ENCODE measurements at places on chromosomes 7 and 10.
A peak's percentile ranks its signal among the peaks of the same experiment; 100 is the strongest.

DNA sequence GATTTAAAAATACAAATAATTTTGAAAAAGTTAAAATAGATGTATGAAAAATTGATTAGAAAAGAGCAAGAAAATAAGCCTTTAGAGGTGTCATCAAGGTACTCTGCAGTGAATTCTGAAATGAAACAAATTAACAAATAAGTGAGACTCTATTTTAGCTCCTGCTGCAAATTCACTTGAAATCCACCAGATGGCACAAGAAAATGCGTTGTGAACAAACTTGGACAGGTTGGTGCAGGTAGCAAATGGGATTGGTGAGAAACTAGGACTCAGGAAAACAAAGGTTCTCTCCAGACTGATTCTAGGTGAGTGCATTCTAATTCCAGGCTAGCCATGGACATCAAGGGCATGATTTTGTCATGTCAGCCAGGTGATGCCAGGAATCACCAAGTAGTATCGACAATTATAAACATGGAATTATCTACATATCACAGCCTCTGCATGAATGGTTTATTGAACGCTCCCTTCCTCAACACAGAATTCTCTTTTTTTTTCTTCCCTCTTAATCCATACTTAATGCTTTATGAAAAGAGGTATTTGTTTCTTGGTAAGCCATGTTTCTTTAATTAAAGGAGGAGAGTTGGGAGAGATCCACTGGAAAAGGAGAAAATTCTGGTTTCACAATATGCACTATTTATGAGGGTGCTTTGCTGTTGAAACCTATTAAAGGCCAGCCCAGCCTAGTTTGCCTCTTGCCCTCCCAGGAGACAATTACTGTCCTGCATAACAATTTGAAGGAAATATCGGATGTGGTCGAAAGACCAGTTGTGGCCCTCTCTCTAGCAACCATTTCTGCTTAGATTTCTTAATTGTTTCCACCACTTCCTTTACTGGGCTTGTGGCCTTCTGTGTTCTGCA lies 118.1 kb downstream of the ZNF365 start:
- DNase-seq = peak; percentile 23

DNA sequence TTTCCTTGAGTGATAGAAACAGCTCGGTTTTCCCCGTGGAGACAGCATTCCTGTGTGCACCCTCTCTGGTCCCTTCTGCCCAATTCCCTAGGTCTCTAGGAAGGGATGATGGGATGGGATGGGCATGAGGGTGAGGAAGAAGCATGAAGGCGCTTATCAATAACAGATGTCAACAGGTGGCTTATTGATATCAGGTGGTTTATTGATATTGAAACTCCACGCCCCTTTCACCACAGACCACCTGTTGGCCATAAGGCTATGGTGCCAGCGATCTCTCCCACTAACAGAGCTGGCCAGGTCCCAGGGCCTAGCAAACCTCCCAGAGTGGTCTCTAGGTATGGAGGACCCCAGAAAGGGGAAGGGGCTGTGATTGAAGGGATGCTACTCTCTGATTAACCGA lies 7.9 kb downstream of the MOSPD3 start:
- DNase-seq = no peak

DNA sequence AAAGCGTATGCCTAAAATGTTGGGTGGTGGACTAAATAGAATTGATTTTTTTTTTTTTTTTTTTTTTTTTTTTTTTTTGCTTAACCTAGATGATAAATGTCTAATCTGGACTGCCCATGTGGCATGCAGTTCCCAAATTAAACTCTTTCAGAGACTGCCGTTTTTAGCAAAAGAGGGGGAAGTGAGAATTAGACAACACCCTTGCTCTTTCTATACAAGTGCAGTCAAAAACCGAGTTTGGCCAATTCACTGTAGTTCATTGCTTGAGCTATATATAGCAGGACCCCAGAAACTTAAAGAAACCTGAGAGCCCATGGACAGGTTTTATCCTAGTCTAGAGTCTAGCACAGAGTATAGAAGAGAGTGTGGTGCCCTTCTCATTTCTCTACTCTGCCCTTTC lies 141.9 kb downstream of the GRM3 start:
- no peak for DNase-seq

- DNase-seq = no peak
These were observed 65.7 kb downstream of the PWWP2B start for GRCh38 chr10:132462463-132463332.

GRCh38 chr10:121608469-121609190 lies 10.4 kb upstream of the FGFR2 start:
- DNase-seq = peak; percentile 4

GRCh38 chr10:79329529-79329928 lies 17.7 kb upstream of the PPIF start:
- no peak for DNase-seq

DNA sequence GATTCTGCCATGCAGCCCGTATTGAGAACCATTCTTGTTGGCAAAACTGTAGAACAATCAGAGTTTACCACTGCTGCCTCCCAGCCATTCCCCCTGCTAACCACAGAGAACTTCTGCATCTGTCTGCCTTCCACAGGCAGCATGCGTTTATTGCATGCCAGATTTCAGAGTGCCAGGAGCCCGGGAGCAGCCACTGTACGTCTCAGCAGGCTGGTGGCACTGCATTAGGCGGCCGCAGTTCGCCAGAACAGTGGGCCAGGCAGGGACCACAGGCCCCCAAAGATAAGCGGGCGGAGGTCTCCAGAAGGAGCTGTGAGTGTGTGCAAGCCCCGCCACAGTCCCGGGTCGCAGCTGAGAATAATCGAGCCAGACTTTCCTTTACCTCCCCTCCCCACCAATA lies 31.8 kb downstream of the ZNF467 start:
- peak; percentile 41 for DNase-seq

DNA sequence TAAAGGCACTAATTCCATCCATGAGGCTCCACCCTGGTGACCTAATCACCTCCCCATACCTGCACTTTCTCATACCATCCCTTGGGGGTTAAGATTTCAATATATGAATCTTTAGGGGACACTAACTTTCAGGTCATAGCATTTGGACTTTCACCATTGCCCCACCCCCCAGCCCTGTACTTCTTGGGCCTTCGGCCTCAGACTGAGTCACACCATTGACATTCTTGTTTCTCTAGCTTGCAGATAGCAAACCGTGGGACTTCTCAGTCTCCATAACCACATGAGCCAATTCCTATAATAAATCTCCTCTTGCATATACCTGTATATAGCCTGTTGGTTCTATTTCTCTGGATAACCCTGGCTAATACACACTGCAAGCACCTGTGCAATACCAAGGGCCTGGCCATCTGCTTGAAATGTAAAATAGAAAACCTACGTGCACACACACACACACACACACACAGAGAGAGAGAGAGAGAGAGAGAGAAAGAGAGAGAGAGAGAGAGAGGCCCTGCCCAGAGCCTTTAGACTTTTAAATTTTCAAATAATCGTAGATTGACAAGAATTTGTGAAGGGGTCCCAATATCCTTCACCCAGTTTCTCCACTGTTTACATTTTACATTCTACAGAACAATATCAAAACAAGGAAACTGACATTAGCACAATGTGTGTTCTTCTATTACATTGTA lies 25.3 kb downstream of the ANXA8 start:
- DNase-seq = no peak

DNA sequence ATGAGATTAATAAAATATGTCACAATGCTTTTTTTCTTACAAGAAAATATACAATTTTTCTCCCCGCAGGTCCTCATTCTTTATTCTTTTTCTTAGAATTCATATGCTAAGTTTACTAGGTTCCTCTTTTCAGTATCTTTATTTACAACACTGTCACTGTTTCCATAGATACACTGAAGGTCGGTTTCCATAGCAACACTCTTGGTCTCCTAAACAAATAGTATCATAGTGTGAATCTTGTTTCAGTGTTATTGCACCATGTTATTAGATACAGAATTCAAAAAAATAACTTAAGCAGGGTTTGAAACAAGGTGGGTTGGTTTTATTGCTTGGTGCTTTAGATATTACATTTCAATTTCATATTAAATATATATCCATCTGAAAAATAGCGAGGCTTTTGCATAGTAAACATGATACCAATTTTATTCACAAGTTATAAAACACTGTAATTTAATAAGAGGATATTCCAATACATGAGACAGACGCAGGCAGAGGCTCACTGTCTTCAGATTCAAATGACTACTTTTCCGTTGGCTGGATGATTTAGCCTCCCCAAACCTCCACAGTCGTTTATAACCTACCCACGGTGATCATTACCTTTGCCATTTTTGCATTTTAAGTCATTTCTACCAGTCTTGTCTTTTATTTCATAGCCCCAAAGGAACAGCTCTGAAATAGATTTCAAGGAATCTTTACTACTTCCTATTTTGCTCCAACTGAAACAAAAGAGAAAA lies 88.9 kb upstream of the KLF6 start:
- peak; percentile 5 for DNase-seq

DNA sequence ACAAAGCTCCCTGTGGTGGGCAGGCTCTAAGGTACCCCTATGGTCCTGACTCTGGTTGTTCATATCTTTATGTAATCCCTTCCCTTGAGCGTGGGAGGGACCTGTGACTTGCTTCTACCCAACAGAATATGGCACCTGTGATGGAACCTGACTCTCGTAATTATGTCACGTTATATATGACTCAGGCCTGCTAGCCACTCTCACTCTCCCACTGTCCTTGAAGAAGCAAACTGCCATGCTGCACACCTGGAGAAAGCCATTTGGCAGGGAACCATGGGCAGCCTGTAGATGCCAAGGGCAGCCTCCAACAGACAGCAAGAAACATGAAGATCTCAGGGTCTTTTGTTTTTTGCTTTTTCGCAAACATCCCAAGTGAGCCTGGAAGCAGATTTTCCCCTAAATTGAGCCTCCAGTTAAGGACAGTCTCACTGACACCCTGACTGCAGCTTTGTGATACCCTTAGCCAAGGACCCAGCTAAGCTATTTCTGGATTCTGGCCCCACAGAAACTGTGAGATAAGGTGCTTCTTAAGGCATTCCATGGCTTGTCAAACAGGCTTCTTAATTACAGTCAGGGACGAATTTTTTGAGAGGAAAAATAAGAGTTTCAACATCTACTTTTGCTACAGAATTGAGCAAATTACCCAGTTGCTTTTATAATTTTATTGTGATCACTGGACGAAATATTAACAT lies 49.6 kb downstream of the IFIT5 start:
- DNase-seq = no peak

- DNase-seq = no peak
These were observed 170.6 kb downstream of the FZD1 start for GRCh38 chr7:91434836-91435235.

- no peak for DNase-seq
These were observed 127.2 kb downstream of the CELF2 start for GRCh38 chr10:11144626-11145494.

DNA sequence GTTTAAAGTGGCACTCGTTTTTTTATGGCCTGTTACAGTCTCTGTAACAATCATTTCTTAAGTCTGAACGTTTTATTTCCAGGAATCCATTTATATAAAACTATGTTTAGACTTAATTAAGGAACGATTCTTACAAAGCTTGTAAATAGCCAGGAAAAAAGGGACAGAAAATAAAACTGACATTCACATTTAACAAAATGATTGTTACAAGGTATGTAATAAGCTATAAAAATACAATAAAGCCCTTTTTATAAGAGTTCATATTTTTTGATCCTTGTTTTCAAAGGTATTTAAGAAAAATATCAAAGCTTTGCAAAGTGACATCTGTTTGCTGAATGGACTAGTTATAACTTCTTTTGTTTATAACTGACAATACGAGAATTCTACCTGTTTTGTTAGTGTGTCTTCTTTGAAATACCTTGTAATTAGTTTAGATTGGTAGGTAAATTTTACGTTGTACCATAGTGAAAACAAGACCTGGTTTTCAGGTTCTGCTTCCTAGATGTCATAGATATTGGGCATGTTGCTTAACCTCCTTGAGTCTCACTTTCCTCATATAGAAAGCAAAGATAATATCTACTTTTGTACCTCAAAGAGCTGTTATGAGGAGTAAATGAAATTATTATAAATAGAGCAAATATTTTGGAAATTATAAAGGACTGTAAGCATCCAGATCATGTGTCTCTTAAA lies 25.8 kb downstream of the BTRC start:
- DNase-seq = no peak

- DNase-seq = no peak
These were observed 219.1 kb downstream of the GFRA1 start for GRCh38 chr10:116053910-116054309.

GRCh38 chr7:47031786-47032535 lies 550.0 kb downstream of the TNS3 start:
- DNase-seq = no peak

DNA sequence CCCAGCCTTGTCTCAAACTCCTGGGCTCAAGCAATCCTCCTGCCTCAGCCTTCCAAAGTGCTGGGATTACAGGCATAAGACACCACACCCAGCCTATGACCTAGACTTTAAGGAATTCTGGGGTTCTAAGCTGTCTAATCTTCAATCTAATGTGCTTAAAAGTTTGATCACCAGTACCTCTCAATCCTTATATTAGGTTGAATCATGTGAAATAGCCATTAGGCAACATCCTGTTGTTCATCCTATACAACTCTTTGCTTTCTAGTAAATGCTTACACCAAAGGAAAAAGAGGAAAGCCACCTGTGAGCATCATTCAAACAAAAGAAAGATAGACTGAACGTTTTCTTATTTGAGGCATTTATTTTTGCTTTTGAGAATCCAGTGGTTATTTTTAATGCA lies 56.0 kb downstream of the ATOH7 start:
- no peak for DNase-seq

- DNase-seq = no peak
These were observed 3.7 kb upstream of the HDAC9 start for GRCh38 chr7:18491871-18492270.

- DNase-seq = no peak
These were observed 66.0 kb upstream of the HDAC9 start for GRCh38 chr7:18429547-18429946.

- peak; percentile 5 for DNase-seq
These were observed 988.6 kb downstream of the SORCS1 start for GRCh38 chr10:106175760-106176377.

GRCh38 chr10:102106998-102107397 lies 13.2 kb downstream of the LDB1 start:
- no peak for DNase-seq

GRCh38 chr10:117553142-117553814 lies 10.7 kb downstream of the EMX2 start:
- no peak for DNase-seq

- DNase-seq = no peak
These were observed 110.5 kb upstream of the GPR26 start for GRCh38 chr10:123555616-123556015.

DNA sequence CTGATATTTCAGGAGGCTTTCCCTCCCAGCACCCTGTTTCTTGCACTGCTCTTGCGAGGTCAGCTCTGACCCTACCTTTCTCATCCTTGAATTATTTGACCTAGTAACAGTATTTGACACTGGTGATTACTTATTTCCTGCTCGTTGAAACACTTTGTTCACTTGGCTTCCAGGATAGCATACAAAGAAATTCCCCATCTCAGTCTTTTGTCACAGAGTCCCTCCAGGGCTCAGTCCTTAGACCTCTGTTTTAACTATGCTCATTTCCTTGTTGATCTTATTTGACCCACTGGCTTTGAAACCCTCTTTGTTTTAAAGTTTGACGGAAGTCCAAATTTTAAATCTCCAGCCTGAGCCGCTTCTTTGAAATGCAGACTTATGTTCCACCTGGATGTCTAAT lies 29.9 kb downstream of the BMPR1A start:
- DNase-seq = no peak

Measured in Jurkat, Clone E6-1 (cell line).